ENCODE measurements at places on chromosomes 5 and 9. TPM values are rescaled to one million over a fixed set of nuclear protein-coding genes. Genes with fewer than 3 reads are reported as not detected.
A peak's percentile ranks its signal among the peaks of the same experiment; 100 is the strongest.

GRCh38 chr9:136004712-136005111 lies 43.5 kb upstream of the UBAC1 start:
- no peak for DNase-seq

GRCh38 chr5:149778303-149779123 lies 48.4 kb downstream of the PPARGC1B start:
- no peak for DNase-seq

DNA sequence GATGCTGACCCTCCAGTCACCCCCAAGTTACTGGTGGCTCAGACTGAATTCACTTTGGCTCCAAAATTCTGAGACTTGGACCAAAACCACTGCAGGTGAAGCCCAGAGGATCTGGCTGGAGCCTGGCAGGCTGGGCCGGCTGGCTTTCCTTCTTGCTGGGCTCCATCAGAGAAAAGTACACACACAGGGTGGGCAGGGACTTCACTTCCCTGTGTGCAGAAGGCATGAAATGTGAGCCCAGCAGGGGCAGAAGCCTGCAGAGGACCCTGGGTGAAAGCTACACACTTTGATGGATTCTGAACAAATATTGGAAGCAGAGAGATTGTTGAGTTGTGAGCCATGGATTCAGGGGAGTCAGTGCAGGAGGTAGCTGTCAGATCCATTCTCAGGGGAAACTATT lies 18.4 kb downstream of the NR4A3 start:
- DNase-seq: no peak

GRCh38 chr9:29390859-29391258 lies 1817.6 kb upstream of the C9orf72 start:
- no peak for DNase-seq

- no peak for DNase-seq
Measured at GRCh38 chr9:36051317-36051716, 14.6 kb downstream of the RECK start.

DNA sequence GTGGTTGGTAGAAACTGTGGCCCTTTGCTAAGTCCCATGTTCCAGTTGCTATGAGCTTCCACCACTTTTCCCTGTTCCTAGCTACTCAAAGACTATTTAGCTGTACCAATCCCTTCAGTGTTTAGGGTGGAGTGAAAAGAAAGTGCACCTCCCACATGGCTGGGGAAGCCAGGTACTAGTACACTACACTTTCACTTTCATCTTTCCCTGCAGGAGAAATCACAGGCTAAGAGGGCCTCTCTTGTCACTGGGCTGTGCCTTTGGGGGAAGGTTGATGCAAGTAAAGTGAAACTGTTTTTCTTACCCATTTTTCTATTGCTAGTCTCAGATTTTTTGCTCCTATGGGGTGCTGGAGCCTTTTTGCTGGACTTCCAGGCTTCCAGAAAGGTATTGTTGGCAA lies 33.5 kb upstream of the CKS2 start:
- peak; percentile 48 for DNase-seq

- DNase-seq: no peak
Measured at GRCh38 chr5:103821361-103821760, 258.8 kb upstream of the NUDT12 start.

- no peak for DNase-seq
Measured at GRCh38 chr5:88290801-88291200, 22.2 kb upstream of the TMEM161B start.

The SPINK5 gene
- 0.10 TPM for total RNA-seq

The FAM78A gene
- total RNA-seq: 0.87 TPM

All from H4 (cell line).